Effector CD8-positive, alpha-beta T cell (primary cell): ENCODE measurements at places on chromosomes 11 and 22.
A peak's percentile ranks its signal among the peaks of the same experiment; 100 is the strongest.

- peak; percentile 10 for DNase-seq
Observed at GRCh38 chr11:65651589-65652510, 10.9 kb downstream of the RELA start.

- no peak for DNase-seq
Observed at GRCh38 chr22:27811778-27812177, 10.2 kb upstream of the MN1 start.

DNA sequence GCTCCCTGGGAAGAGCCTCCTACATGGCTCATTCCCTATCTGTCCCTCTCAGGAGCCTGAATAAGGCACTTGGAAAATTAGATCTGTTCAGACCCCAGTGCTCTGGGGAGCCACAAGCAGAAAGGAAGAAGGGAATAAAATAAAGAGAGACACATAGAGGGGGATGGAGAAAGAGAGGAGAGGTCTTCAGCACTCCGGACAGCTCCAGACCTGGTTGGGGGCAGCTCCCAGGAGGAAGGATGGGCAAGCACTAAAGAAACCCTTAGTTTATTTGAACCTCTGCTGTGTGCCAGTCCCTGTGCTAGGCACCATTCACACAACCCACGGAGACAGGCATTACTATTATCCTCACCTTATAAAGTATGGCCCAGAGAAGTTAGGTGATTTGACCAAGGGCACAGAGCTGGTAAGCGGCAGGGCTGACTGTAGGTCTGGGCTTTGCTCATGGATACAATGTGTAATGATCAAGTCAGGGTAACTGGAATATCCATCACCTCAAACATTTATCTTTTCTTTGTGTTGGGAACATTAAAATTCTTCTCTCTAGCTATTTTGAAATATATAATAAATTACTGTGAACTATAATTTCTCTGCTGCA, 53.7 kb upstream of the LRRC32 start:
- no peak for DNase-seq

GRCh38 chr22:46460857-46461256, 76.6 kb downstream of the CELSR1 start:
- no peak for DNase-seq

- no peak for DNase-seq
Observed at GRCh38 chr11:85759915-85760314, 51.0 kb downstream of the SYTL2 start.

DNA sequence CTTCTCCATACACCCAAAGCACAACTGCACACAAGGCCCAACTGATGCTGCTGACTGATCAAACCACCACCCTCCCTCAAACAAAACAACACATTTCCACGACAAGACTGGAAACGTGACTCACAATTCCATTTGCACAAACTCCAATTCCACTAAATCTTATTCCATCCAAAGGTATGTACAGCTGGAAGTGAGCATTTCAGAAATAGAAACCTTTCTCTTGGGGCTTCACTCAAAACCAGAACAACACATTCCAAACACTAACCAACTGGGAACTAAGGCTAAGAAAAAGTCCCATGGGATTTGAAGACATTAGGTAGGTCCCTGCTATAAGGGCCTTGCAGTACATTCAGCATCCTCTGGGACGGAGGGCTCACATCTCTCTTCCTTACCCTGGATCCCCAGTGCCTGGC, 19.6 kb downstream of the MORC2 start:
- no peak for DNase-seq

GRCh38 chr11:31487848-31488247, 21.6 kb downstream of the IMMP1L start:
- DNase-seq, result no peak

- DNase-seq, result no peak
Observed at GRCh38 chr22:22993184-22993583, 77.1 kb upstream of the GNAZ start.

GRCh38 chr22:27088026-27088425, 430.6 kb downstream of the MIAT start:
- DNase-seq, result no peak

- no peak for DNase-seq
Observed at GRCh38 chr22:22531770-22532546, 11.9 kb upstream of the ZNF280A start.

DNA sequence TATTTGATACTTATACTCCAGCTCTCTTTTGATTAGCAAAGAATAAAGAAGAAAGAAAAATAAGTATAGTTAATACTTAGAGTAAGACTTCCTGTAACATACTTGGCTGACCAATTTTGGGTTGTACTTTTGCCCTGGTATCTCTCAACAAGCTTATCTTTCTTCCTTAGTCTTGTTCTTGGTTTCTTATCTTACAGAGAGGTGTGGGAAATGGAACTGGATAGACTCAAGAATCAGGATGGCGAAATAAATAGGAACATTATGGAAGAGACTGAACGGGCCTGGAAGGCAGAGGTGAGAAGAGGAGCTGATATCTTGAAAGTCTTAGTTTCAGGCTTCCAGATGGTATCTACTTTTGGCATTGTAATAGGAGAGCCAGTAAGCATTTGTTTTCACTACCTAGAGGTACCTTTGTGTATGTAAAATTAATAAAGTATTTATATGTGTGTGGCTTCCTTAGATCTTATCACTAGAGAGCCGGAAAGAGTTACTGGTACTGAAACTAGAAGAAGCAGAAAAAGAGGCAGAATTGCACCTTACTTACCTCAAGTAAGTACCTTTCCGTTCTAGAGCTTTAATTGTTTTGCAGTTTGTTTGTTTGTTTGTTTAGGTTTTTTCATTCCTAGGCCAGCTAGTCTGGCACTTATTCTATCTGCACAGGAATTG, 11.3 kb upstream of the BACE1-AS start:
- no peak for DNase-seq

- DNase-seq, result peak; percentile 50
Observed at GRCh38 chr11:14414470-14415461, 55.8 kb upstream of the RRAS2 start.

- DNase-seq, result no peak
Observed at GRCh38 chr11:43920598-43921419, 21.6 kb upstream of the C11orf96 start.

DNA sequence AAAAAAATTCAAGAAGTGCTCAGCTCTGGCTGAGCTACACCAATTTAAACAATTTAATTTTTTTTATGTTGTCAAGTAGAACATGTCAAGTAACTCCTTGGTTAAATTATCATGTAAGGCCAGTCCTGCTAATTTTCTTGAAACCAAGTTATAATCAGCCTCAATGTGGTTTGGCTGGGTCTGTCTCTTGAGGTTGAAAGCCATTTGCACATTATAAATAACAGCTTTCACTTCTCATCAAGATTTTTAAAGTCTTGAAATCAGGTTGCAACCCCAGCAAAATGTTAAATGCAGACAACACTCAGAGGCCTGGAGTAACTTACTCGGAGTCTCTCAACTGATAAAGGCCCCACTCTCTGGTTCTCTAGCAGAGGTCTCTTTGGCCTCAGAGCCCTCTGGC, 324.4 kb downstream of the BRD1 start:
- no peak for DNase-seq

DNA sequence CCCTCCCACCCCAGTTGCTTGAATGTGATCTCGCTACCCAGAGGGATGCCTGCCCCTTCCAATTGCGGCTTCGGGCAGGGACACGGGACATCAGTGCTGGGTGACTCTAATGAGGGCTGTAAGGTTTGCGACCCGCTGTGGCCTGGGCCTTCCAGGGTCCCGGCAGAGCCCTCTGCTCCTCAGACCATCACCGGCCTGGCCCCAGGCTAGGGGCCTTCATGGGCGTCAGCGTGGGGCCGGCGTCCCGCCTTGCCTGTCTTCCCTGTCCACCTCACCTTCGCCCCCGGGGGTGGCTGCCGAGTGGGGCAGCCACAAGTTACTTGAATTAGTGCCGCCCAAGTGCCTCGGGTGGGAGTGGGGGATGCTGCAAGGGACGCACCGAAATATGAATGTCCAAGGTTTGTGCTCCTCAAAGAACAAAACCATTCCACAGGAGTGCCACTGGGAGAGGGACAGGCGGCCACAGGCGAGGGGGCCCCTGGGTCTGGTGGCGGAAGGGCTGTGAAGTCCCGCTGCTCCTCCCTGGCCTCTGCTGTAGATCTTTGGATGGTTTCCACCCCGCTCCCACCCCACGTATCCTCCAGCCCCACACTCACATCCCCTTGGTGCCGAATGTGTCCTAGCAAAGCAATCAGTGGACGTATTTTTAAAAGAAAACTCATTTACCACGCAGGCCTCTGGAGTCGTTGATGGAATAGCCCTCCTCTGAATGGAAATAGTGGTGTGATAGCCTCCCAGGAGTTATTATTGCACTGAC, 317.1 kb downstream of the NTM start:
- DNase-seq, result no peak

DNA sequence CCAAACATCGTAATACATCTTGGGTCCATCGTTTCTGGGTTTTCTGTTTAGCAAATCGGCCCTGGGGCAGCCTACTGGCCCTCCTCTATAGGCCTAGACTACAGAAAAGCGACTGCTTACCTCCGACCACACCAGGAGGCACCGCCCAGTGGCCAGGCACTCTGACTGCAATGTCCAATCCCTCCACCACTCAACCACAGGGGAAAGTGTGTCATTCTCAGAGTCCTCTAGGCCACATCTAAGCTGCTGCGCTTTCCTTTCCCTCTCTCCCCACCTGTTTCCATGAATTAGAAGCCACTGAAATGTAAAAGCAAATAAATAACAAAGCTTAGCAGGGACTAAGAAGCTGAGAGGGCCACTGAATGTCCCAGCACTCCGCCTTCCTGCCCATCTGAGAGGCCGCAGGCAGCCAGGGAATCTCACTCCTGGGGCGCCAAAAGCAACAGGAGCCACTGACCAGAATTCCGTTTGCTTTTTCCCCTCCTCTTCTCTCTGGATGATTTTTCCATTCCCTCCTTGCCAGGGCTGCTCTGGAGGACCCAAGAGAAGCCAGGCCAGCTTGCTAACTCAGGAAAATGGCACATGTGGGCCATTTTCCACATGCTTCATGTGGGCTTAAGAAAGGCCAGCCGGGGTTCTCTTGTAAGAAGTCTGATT, 50.1 kb upstream of the FLI1 start:
- no peak for DNase-seq

- DNase-seq, result no peak
Observed at GRCh38 chr11:128582496-128583366, 4.6 kb downstream of the ETS1 start.

- no peak for DNase-seq
Observed at GRCh38 chr22:29291215-29291614, 15.2 kb upstream of the GAS2L1 start.

DNA sequence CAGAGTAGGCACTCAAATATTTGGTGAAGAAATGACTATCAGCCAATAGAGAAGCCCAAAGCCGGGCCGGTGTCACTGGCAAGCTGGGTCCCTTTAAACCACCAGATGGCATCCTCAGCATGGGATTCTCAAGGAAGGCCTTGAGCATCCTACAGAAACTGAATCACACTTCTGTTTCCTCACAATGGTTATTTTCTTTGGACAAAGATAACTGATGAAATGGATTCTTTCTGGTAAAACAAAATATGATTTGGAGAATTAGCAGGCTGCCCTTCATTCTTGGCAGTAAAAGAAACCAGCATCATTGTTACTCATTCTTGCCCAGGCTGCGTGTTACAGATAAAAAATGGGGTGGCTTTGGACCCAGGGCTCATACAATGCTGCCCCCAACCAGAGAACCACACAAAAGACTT, 30.3 kb upstream of the ASPHD2 start:
- peak; percentile 12 for DNase-seq

DNA sequence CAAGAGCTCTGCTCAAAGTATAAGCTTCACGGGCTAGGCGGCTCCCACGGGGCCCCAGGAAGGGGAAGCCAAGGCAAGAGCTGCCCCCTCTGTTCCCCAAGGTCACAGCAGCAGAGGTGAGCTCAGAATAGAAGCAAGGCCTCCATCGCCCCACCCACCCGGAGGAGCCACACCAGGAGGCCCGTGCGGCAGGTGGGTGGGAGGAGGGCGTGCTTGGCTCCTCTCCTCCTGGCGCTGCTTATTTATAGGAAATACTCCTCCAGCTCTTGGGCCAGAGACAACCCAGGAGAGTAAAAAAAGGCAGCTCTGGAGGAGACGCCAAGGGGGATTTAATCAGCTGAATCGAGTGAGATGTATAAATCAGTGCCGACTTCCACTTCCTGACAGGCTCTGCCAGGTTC, 87.8 kb downstream of the FEZ1 start:
- DNase-seq, result no peak

- no peak for DNase-seq
Observed at GRCh38 chr11:16973338-16973964, 40.8 kb downstream of the PLEKHA7 start.

DNA sequence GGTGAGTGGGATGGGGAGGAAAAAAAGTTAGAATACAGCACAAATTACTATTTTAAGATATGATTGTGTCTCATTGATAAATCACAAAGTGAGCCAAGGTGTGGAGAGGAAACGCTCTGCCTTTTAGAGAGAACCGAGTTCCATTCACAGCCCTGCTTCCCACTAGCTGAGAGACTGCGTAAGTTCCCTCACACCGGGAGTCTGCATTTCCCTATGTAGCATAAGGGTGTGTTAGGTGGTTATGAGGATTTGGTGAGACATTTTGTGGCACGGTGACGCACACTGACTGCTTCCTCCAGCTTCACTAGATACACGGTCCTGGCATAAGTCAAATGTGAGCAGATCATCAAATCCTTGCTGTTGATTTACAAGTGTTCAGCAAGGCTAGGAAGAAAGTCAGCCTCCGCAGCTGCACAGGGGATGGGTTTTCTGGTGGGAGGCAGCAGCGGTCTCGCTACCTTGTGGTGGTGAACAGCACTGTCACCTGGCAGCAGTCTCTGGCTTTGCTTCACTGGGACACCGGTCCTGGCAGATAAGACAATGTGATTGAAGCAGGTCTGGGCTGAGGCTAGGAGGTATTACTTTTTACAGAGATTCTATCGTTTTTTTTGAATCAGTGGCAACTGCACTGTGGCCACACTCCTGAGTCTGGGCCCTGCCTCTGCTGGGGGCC, 312.2 kb upstream of the B3GAT1 start:
- DNase-seq, result no peak

DNA sequence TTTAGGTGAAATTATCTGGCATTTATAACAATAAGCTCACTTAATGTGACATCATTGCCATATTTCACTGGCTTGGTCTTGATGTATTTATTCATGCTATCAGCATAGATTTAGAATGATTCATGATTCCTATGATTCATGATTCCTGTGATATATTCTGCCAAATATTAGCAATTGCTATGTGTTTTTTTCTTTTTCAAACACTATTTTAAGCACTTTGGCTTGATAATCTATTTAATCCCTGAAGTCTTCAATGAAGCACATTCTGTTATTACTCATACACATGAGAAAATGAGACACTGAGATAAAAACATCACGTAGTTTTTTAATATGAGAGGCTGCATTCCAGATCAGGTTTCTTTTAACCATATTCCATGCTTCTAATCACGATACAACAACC, 78.5 kb downstream of the LUZP2 start:
- no peak for DNase-seq

DNA sequence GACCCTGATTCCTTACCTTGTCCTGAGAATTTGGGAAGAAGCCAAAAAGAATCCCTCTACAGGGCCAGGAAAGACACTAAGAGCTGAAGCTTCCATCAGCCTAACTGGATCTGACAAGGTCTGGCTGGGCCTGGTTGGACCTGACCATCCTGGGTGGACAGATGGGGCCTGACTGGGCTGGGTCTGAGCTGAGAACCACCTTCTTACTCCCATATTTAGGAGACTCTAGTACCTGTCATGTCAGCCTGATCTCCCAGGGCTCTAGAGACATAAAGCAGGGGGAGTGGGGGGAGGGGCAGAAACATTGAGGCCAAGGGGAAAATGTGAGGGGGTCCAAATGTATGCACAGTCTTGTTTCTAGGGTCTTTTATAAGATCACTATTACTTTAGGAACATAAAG, 129.9 kb downstream of the BUD13 start:
- no peak for DNase-seq
